ENCODE measurements at places on chromosomes 7 and 10. TPM values are rescaled to one million over a fixed set of nuclear protein-coding genes. Genes with fewer than 3 reads are reported as not detected.

The SEMA3A gene
- total RNA-seq = 1.1 TPM

The SKIDA1 gene
- 0.71 TPM for total RNA-seq

The SPAM1 gene
- total RNA-seq = not detected

The RNF32 gene
- total RNA-seq = not detected

The CALHM3 gene
- not detected for total RNA-seq

The CLCN1 gene
- total RNA-seq = 0.68 TPM

The PDE6C gene
- total RNA-seq = not detected
